ENCODE measurements at places on chromosomes 11 and 22. TPM values are rescaled to one million over a fixed set of nuclear protein-coding genes. Genes with fewer than 3 reads are reported as not detected.

C1QTNF5 gene
- total RNA-seq, result 62.3 TPM

USP47 gene
- total RNA-seq, result 68.9 TPM

MYO7A gene
- total RNA-seq, result 3.7 TPM

HTR3B gene
- total RNA-seq, result not detected

ANKK1 gene
- not detected for total RNA-seq

TRPM5 gene
- not detected for total RNA-seq

SDHAF2 gene
- 41.8 TPM for total RNA-seq

PRDM11 gene
- 11.0 TPM for total RNA-seq

C11orf16 gene
- not detected for total RNA-seq

NPAS4 gene
- not detected for total RNA-seq

PIWIL4 gene
- 0.32 TPM for total RNA-seq

TMPRSS13 gene
- total RNA-seq, result not detected

ARHGAP42 gene
- 28.2 TPM for total RNA-seq

SNU13 gene
- total RNA-seq, result 80.4 TPM

GSC2 gene
- not detected for total RNA-seq

PHF5A gene
- 62.5 TPM for total RNA-seq

LRRC10B gene
- not detected for total RNA-seq

VPREB1 gene
- total RNA-seq, result not detected

TMPRSS6 gene
- not detected for total RNA-seq

ROBO4 gene
- 204 TPM for total RNA-seq

PNPLA2 gene
- total RNA-seq, result 44.4 TPM

YAP1 gene
- 16.7 TPM for total RNA-seq

DEPDC7 gene
- 0.16 TPM for total RNA-seq

LINC01488 gene
- total RNA-seq, result not detected

OR56A5 gene
- not detected for total RNA-seq

MUC6 gene
- not detected for total RNA-seq

YPEL1 gene
- total RNA-seq, result 8.3 TPM

OR8D1 gene
- not detected for total RNA-seq

HEPACAM gene
- not detected for total RNA-seq

LRRC74B gene
- not detected for total RNA-seq

IGLL1 gene
- not detected for total RNA-seq

CDC42EP2 gene
- total RNA-seq, result 8.7 TPM
